ENCODE measurements at places on chromosomes 1 and 21.

GRCh38 chr1:204975568-204976235 is 67.3 kb upstream of the CNTN2 start:
- peak; percentile 77 for DNase-seq

DNA sequence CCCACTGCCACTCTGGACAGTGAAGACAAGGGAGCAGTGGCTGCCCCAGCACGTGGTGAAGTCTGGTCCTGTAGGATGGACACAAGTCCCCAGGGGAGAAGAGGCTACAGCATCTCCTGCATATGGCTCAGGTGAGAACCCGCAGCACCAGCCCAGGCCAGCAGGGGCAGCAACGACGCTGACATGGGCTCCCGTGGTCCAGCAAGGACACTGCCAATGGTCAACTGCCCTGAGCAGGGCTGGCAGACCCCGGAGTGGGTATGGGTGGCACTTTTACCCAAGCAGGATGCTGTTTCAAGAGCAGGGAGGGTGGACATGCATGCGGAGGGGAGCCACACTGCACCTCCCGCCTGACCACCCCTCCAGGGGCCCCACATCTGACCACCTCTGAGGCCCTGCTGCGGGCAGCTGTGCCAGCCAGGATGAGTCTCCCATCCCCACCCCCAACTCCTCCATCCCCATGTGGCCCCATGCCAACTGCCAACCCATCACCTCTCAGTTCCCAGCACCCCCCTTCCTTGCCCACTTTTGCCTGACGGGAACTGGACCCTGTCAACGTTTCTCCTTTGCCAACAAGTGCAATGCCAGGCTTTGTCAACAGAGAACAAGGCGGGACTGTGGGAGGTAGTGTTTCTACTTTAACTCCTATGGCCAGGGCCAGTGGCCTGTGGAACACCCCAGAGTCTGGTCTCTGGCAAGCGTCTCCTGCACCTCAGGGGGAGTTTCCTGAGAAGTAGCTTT is 8.6 kb downstream of the MORN1 start:
- DNase-seq = peak; percentile 71

- DNase-seq = no peak
Measured at GRCh38 chr1:179230721-179231120, 1.2 kb upstream of the ABL2 start.

GRCh38 chr1:217026531-217026930 is 303.3 kb upstream of the ESRRG start:
- DNase-seq = no peak

DNA sequence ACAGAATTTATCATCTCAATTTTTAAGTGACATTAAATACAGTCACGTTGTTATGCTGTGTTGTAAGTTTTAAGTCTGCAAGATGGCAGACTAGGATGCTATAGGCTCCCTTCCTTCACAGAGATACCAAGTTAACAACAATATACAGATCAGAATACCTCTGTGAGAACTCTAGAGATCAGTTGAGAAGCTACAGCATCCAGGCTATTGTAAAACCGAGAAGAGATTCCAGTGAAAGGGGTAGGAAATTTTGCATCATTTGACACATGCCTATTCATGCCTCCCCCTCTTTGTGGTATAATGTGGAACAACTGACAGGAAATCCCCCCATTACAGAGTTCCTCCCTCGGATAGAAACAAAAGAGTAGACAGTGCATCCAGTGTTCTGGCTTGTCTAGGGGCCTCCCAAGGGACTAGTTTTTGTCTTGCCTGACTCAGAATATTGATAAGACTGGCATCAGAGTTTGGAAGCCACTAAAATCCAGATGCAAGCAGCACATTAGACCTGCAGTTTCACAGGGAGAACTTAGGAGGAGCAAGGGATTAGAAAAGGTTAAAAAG is 80.6 kb downstream of the LBR start:
- no peak for DNase-seq

DNA sequence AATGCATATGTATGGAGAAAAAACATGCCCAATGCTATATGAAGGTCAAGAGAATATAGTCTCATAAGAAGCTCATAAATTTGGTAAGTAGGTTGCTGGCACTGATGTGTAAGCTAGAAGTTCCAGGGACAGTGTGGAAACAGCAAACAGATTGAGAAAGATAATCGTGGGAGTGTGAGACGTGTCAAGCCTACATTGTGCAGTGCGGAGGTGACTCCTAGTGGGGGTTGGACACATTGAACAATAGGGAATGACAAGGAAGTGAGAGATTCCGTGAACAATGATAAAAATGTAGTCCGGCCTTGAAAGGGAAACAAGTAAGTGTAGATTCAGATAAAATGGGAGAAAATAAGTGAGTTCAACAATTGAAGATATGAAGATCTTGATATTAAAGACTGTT is 788.4 kb upstream of the PRMT6 start:
- DNase-seq = peak; percentile 9

DNA sequence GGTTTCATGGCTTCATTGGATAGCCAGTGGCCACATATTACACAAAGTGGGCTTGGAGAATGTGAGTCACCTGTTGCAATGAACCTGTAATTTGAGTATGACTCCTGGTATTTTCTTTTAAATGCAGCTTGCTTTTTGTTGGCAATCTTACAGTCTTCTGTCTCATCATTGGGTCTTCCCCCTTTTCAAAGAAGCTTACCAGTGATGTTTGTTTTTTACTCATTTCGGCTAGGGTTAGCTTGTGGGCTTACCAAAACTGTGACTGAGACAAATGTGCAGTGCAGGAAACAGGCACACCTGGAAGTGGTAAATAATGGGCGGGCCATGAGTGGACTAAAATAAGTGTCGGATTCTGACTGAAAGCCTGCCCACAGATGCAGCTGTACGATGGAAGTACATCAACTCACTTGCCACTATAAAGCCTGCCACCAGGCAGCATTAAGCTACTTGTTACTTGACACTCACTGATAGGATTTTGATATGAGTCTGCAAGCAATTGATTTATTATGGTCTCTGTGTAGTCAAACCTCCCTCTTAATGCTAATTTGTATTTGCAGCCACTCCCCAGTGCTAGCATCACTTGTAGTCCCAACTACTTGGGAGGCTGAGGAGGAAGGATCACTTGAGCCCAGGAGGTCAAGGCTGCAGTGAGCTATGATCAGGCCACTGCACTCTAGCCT is 4.2 kb downstream of the HHAT start:
- DNase-seq = no peak

GRCh38 chr1:17673329-17674072 is 81.6 kb upstream of the ACTL8 start:
- DNase-seq = peak; percentile 42

- DNase-seq = no peak
Measured at GRCh38 chr1:205532996-205533735, 28.7 kb downstream of the CDK18 start.

DNA sequence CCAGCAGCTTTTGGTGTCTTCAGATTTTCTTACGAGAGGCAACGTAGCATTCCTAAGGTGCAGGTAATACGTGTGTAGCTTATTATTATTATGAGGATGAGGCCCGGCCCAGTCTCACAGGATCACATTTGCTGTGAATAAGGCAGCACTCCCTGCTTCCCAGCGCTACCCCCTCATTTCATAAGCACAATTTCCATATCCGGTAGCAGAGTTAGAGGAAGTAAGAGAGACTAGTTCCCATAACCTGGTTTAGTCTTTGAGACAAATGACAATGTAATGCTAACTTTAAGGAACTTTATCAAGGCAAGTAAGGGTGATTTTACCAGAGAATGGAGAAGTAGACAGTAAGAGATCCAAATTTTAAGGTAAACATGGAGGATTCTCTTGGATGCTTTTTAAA is 14.6 kb upstream of the LMO4 start:
- no peak for DNase-seq

Data from neural progenitor cell (in vitro differentiated cells).